Brain pericyte (primary cell): ENCODE measurements at places on chromosomes 6 and 20.

GRCh38 chr6:32622545-32623401, 14.4 kb upstream of the HLA-DQA1 start:
- DNase-seq, result no peak

DNA sequence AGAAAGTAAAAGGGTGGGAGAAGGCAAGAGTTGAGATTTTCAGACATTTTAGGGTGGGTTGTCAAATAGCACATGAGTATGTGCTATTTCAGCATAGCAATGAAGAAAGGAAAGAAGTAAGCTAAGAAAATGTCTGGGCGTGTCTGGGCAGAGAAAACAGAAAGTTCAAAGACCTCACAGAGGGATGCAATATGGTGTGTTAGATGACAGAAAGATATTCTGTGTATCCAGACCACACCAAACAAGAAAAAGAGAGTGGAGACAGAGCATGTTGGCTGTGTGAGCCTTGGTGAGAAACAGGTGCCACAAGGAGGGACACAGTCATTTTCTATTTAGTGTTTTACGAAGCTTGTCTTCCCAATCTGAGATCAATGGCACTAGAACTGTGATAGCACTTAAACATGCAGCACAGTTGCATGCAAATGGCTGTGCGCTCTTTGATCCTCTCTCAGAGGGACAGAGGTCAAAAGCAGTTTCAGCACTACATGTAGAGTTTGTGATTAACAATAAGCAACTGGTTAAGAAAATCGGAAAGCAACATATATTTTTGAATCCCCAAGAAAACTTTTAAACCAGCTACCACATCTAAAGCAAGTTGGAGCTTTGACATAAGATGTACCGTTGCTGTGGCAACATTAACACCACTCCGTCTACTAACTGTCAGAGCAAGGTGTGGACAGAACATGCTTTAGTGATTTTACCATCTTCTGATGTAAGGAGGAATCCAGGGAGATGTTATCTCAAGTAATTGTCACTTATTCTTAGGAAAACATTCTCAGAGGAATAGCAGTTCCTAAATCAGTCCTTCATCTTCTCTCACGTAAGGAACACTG, 515.5 kb upstream of the NOX3 start:
- DNase-seq, result no peak

- no peak for DNase-seq
Observed at GRCh38 chr6:1624058-1624850, 14.5 kb downstream of the FOXC1 start.

- DNase-seq, result no peak
Observed at GRCh38 chr6:142075516-142076101, 57.1 kb upstream of the GJE1 start.

GRCh38 chr6:143692696-143693095, 14.9 kb downstream of the PHACTR2 start:
- no peak for DNase-seq
